ENCODE measurements at places on chromosomes 11 and 22. TPM values are rescaled to one million over a fixed set of nuclear protein-coding genes. Genes with fewer than 3 reads are reported as not detected.

- no peaks in the 10 kb centered on the region for H3K36me3 ChIP-seq
- DNase-seq, result no peak
- no peak overlapping the region for H3K27ac ChIP-seq
Measured at GRCh38 chr11:78359921-78360320, 57.7 kb downstream of the GAB2 start.

Gene CEP126
- total RNA-seq, result 1.6 TPM

- no peak overlapping the region for H3K4me3 ChIP-seq
- H3K4me1 ChIP-seq, result peaks cover 9% of the 10 kb centered on the region
- H3K27me3 ChIP-seq, result no peaks in the 10 kb centered on the region
- peaks cover 67% of the 10 kb centered on the region for H3K36me3 ChIP-seq
Measured at GRCh38 chr11:61126256-61126655, 24.0 kb downstream of the CD5 start.

Gene HSPB2
- total RNA-seq, result not detected

Gene ADM2
- total RNA-seq, result 1.5 TPM

DNA sequence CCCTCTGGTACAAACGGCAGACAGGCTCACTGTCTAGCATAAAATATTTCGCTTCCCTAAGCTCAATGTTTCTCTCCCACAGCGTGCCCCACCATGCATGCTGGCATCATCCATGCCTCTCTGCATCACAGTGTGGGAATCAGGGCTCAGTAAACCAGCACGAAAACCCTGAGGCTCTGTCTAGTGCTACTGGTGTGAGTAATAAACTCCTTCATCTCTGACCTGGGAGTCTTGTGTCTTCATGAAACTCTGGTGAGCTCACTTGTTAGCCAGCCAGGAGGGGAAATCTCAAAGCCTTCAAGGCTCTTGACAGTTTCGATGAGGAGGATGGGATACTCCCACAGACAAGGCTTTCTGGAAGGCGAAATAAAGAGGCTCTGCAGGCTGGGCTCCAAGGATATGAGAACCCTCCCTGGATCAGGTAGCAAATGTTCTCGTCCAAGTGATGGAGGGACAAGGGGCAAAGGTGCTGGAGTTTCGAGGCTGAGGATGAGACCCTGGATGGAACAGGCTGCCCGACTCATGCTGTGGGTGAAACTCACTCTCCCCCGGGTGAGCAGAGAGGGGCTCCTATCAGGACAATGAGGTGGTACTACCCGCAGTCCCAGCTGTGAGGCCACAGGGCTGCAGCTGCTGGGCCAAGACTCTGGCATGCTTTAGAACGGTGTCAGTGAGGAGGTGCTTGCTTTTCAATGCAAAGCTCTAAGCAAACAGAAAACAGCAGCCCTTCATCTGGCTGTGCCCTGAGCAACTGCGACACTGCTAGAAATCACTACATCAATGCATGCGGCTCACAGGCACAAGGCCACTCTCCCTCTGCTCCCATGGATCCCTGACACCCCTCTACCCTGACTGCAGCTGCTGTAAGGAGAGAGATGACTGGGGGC, 69.3 kb downstream of the SHANK2 start:
- H3K4me1 ChIP-seq, result no peaks in the 10 kb centered on the region
- no peak for DNase-seq
- H3K27me3 ChIP-seq, result peaks cover 8% of the 10 kb centered on the region
- no peaks in the 10 kb centered on the region for H3K36me3 ChIP-seq
- no peak overlapping the region for H3K4me3 ChIP-seq

DNA sequence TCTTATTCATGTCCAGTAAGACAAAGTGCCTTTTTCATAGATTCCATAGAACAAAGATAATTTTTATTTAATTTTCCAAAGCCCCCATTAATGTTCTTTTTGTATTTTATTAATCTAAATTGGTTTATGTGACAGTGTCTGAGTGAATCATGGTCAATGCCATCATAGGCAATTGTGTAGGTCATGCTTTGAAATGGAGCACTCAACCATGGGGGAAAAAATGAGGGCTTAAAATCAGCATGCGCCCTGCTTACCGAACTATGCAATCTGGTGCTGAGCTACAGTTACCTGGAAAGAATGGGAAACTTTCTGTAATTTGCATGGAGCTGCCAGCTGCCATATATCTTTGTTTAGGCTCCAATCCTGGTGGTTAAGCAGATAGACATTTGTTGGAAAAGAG, 28.4 kb upstream of the RAB38 start:
- H3K27me3 ChIP-seq, result no peaks in the 10 kb centered on the region
- no peak for DNase-seq
- H3K4me1 ChIP-seq, result no peaks in the 10 kb centered on the region
- H3K4me3 ChIP-seq, result no peak overlapping the region
- H3K36me3 ChIP-seq, result no peaks in the 10 kb centered on the region

DNA sequence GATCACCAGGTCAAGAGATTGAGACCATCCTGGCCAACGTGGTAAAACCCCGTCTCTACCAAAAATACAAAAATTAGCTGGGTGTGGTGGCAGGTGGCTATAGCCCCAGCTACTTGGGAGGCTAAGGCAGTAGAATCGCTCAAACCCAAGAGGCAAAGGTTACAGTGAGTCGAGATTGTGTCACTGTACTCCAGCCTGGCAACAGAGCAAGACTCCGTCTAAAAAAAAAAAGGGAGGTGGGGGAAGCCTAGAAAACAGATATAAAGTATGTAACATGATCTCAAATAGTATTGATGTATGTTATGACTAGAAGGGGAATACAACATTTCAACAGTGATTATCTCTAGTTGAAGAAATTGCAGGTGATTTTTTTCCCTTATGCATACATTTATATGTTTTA, 61.4 kb downstream of the SLC1A2 start:
- no peak overlapping the region for H3K4me3 ChIP-seq
- no peaks in the 10 kb centered on the region for H3K36me3 ChIP-seq
- no peak overlapping the region for H3K27ac ChIP-seq
- DNase-seq, result no peak
- H3K27me3 ChIP-seq, result peaks cover under 1% of the 10 kb centered on the region

Data from T-cell (primary cell).